ENCODE measurements at places on chromosomes 5 and 9. TPM values are rescaled to one million over a fixed set of nuclear protein-coding genes. Genes with fewer than 3 reads are reported as not detected.
A peak's percentile ranks its signal among the peaks of the same experiment; 100 is the strongest.

- DNase-seq, result peak; percentile 12
- H3K27me3 ChIP-seq, result no peaks in the 10 kb centered on the region
- H3K4me3 ChIP-seq, result no peak overlapping the region
- no peak overlapping the region for H3K27ac ChIP-seq
- H3K36me3 ChIP-seq, result no peaks in the 10 kb centered on the region
Measured at GRCh38 chr5:90483206-90483605, 8.5 kb downstream of the POLR3G start.

DNA sequence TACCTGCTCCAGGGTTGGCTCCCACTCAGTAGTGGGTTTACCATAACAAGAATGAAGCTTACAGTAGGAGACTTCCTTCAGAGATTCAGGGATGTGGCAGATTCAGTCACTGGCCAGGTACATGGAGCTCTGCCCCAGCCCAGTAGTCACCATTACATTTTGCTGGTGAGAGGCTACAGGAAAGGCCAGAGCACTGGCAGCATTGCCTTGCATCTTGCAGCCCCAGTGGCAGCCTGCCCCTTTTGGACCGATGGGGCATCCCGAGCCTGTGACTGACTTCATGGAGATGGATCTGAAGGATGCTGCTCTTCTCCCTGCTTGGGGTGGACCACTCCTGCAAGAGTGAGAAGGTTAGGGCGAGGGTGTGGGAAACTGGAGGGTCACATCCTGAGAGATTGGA is 16.8 kb downstream of the TAS2R1 start:
- no peaks in the 10 kb centered on the region for H3K4me1 ChIP-seq
- H3K36me3 ChIP-seq, result no peaks in the 10 kb centered on the region
- no peak overlapping the region for H3K27ac ChIP-seq
- H3K27me3 ChIP-seq, result no peaks in the 10 kb centered on the region
- no peak for DNase-seq

The GRAMD2B gene
- total RNA-seq, result 5.5 TPM

The KIAA0825 gene
- total RNA-seq, result 1.3 TPM

- DNase-seq, result no peak
- H3K36me3 ChIP-seq, result no peaks in the 10 kb centered on the region
- no peaks in the 10 kb centered on the region for H3K4me1 ChIP-seq
- no peak overlapping the region for H3K27ac ChIP-seq
- H3K27me3 ChIP-seq, result no peaks in the 10 kb centered on the region
- H3K4me3 ChIP-seq, result no peak overlapping the region
Measured at GRCh38 chr9:107174441-107174840, 108.6 kb upstream of the RAD23B start.

GRCh38 chr5:94983861-94984535 is 300.9 kb downstream of the MCTP1 start:
- no peak overlapping the region for H3K27ac ChIP-seq
- H3K4me3 ChIP-seq, result no peak overlapping the region
- DNase-seq, result no peak
- H3K4me1 ChIP-seq, result peaks cover 3% of the 10 kb centered on the region
- H3K27me3 ChIP-seq, result no peaks in the 10 kb centered on the region

- no peak overlapping the region for H3K4me3 ChIP-seq
- no peaks in the 10 kb centered on the region for H3K4me1 ChIP-seq
- H3K27me3 ChIP-seq, result peaks cover 4% of the 10 kb centered on the region
- no peak overlapping the region for H3K27ac ChIP-seq
- DNase-seq, result no peak
Measured at GRCh38 chr5:33415811-33416354, 24.9 kb upstream of the TARS1 start.

DNA sequence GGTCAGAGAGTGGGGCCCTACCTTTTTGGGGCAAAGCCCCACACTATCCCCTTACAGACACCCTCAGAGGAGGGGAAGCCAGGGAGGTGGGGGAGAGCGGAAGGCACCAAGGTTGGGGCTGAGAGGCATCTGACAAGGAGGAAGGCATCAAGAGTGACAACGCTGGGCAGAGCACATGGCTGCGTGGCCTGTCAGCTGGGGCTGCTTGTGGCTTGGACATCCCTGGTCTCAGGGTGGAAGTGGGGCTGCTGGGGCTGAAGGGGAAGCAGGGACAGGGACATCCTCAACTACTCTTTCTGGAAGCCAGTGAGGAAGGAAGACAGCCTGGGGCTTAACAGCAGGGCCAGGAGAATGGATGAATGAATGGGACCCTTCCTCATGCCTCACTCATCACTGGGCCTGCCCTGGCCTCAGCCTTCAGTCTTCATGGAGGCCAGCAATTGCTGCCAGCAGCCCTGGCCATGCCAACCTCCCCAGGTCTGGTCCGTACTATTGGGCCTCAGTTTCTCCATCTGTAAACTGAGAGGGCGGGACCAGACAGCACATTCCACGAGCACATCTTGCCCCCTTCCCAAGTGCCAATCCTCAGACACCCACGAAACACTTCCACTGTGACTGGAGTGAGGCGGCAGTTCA is 993 bp upstream of the RALGDS start:
- H3K27me3 ChIP-seq, result no peaks in the 10 kb centered on the region
- peaks cover 37% of the 10 kb centered on the region for H3K4me1 ChIP-seq
- no peaks in the 10 kb centered on the region for H3K36me3 ChIP-seq
- H3K4me3 ChIP-seq, result no peak overlapping the region

GRCh38 chr9:35522700-35523099 is 32.8 kb downstream of the RUSC2 start:
- no peaks in the 10 kb centered on the region for H3K36me3 ChIP-seq
- H3K27ac ChIP-seq, result no peak overlapping the region
- no peak overlapping the region for H3K4me3 ChIP-seq
- DNase-seq, result no peak
- H3K27me3 ChIP-seq, result no peaks in the 10 kb centered on the region

GRCh38 chr5:151228986-151229385 is 5.1 kb upstream of the CCDC69 start:
- peaks cover 5% of the 10 kb centered on the region for H3K27me3 ChIP-seq
- H3K4me3 ChIP-seq, result no peak overlapping the region
- H3K36me3 ChIP-seq, result no peaks in the 10 kb centered on the region
- DNase-seq, result no peak

GRCh38 chr9:23842565-23843129 is 16.6 kb upstream of the ELAVL2 start:
- no peak overlapping the region for H3K4me3 ChIP-seq
- H3K36me3 ChIP-seq, result no peaks in the 10 kb centered on the region
- H3K27me3 ChIP-seq, result no peaks in the 10 kb centered on the region
- H3K27ac ChIP-seq, result no peak overlapping the region
- DNase-seq, result no peak

The CYLC2 gene
- total RNA-seq, result not detected

The KCNN2 gene
- 1.3 TPM for total RNA-seq

The TRIM36 gene
- 0.69 TPM for total RNA-seq

- no peak overlapping the region for H3K4me3 ChIP-seq
- H3K27ac ChIP-seq, result no peak overlapping the region
Measured at GRCh38 chr9:110142868-110143481, 65.0 kb downstream of the C9orf152 start.

DNA sequence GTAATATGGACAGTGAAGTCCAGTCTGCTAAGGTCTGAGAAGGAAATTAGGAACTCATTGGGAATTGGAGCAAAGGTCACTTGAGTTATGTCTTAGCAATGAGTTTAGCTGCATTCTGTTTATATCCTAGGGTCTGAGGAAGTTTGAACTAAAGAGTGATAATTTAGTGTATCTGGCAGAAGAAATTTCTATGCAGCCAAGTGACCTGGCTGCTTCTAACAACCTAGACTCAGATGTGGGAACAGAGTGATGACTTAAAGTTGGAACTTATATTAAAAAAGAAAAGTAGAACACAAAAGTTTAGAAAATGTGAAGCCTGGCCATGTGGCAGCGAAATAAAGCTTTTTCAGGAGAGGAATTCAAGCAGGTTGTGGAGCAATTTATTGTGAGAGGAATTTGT is 106.2 kb downstream of the PRDM9 start:
- no peak overlapping the region for H3K4me3 ChIP-seq
- H3K36me3 ChIP-seq, result no peaks in the 10 kb centered on the region
- no peaks in the 10 kb centered on the region for H3K27me3 ChIP-seq
- H3K4me1 ChIP-seq, result no peaks in the 10 kb centered on the region
- no peak for DNase-seq

The CCL21 gene
- not detected for total RNA-seq

The PCDHA10 gene
- total RNA-seq, result 0.07 TPM

DNA sequence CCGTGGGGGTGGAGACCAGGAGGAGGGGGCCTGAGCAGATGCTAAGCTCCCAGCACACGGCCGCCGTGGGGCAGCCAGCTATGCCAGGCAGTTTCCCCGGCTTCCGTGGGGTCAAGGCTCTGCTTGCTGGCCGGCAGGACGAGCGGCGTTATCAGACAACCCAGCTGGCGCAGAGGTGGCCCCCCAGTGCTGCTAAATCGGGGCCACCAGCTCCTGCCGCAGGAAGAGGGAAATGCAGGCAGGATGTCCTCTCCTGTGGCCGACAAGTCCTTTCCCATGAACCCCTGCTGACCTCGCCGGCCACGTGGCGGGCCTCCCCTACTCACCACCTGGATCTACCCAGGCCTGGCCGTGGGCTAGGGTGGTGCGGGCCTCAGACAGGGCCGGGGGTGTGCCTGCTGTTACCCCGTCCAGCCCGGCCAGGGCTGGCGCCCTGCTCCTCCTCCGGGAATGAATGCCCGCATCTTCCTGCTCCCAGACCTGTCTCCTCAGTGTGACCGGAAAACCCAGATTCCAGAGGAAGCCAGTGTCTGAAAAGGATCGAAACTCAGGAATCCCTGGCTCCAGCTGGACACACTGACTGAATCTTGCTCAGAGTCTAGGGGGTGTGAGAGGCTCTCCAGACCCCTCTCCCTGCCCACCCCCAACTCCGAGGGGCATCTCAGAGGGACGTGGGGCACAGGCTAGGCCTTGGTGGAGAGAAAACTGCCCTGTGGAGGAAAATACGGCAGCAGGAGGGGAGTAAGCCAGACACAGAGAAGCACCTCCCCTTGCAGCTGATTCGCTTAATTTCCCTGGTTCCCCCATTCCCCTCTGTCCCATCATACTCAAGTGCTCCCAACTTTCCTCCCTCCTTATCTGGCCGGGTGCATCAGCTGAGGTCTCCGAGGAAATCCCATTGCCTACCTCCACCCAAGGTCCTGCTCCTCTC is 3.9 kb downstream of the FLT4 start:
- peak; percentile 93 for DNase-seq
- H3K27me3 ChIP-seq, result peaks cover 7% of the 10 kb centered on the region
- peaks cover 30% of the 10 kb centered on the region for H3K4me1 ChIP-seq

GRCh38 chr5:139133282-139133681 is 64.9 kb downstream of the SIL1 start:
- H3K27me3 ChIP-seq, result no peaks in the 10 kb centered on the region
- no peak overlapping the region for H3K27ac ChIP-seq

GRCh38 chr5:39774605-39775004 is 349.8 kb upstream of the DAB2 start:
- no peak for DNase-seq
- no peaks in the 10 kb centered on the region for H3K4me1 ChIP-seq
- no peak overlapping the region for H3K4me3 ChIP-seq
- no peak overlapping the region for H3K27ac ChIP-seq
- H3K27me3 ChIP-seq, result no peaks in the 10 kb centered on the region

The DBH gene
- not detected for total RNA-seq

DNA sequence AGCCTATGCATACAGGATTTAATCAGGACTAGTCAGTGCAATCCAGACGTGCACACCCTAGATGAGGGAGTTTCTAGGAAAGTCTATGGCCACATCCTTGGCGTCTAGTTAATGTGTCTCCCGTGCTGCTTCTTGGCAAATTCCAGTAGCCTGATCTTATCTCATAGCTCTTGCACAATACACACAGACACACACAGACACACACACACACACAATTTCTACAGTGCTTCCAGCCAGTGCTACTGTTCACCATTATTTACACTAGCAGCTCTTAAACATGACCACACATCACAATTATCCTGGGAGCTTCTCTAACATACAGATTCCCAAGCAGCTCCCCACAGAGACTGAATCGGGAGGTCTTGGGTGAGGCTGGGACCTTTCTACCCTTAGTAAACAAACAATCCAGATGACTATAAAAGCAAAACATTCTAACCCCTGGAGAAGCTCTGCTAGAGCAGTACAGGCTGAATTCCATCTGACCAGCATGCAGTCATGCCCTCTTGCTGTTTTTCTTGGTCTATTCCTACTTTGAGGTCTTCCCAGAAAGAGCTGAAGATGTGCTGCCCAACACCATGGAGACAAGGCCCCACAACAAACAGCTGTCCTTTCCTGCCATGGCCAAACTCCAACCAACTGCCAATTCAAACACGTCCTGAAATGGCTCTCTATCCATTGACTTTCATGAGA is 236.6 kb downstream of the DEPDC1B start:
- peaks cover 1% of the 10 kb centered on the region for H3K27me3 ChIP-seq
- no peak overlapping the region for H3K27ac ChIP-seq

DNA sequence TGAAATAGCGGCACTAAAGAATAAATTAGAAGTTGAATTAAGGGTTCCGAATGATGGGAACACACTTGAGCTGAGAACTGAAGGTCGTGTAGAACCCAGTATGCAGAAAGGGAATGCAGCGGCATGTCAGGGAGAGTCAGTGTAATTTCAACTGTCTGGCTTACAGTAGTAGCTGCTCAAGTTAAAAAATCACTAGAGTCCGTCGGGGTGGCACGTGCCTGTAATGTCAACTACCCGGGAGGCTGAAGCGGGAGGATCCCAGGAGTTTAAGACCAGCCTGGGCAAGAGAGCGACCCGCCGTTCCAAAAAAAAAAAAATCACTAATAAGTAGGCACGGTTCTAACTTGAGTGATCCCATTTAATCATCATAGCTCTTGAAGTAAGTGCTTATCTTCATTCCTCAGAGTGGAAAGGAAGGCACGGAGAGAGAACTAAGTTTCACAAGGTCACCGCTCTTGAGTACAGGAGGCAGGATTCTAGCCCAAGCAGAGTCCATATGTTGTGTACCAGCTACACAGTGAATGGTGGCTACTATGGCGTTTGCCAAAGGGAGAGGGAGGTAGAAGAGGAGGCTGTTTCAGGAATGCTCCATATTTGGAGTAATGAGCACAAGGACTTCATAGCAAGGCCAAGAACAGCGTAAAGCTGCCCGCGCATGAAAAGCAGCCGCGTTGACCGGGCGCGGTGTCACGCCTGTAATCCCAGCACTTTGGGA is 831 bp downstream of the RMRP start:
- peak; percentile 53 for DNase-seq
- H3K27ac ChIP-seq, result peak overlapping the region; percentile 94
- H3K4me1 ChIP-seq, result peaks cover 9% of the 10 kb centered on the region
- no peaks in the 10 kb centered on the region for H3K27me3 ChIP-seq
- peak overlapping the region; percentile 29 for H3K4me3 ChIP-seq

The PSIP1 gene
- total RNA-seq, result 76.7 TPM

DNA sequence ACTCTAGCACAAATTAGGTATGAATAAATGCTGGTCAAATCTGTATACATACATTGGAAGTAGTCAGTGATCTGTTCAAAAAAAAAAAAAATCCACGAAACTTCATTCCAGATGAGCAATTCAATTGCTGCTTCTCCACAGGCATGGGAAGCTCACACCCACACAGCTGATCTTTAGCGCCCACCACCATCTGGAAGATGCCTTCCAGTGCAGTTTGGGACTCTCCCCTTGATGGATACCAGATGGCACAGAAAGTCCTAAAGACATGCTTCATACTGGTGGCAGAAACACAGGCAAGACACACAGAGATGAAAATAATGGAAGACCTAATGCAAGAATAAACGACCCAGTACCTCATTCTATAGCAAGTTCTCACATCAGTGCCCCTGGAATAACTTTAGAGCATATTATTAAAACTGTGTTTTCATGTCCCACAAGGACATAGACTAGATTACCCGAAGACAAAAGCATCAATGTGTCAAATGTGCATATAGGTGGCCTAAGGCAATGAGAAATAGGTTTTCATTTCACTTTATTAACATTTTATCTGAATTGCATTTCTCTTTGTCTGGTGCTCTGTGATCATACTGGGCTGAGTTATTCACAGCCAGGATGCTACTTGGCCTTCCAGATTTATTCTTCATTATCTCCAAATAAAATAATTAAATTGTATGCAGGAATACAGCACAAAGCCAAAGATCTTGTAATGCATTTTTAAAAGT is 135.4 kb upstream of the TAS2R1 start:
- H3K36me3 ChIP-seq, result no peaks in the 10 kb centered on the region
- no peak for DNase-seq
- no peak overlapping the region for H3K27ac ChIP-seq
- H3K4me1 ChIP-seq, result no peaks in the 10 kb centered on the region
- no peaks in the 10 kb centered on the region for H3K27me3 ChIP-seq

All from endothelial cell of umbilical vein (primary cell).